ENCODE measurements at places on chromosomes 2 and 18. TPM values are rescaled to one million over a fixed set of nuclear protein-coding genes. Genes with fewer than 3 reads are reported as not detected.

DNA sequence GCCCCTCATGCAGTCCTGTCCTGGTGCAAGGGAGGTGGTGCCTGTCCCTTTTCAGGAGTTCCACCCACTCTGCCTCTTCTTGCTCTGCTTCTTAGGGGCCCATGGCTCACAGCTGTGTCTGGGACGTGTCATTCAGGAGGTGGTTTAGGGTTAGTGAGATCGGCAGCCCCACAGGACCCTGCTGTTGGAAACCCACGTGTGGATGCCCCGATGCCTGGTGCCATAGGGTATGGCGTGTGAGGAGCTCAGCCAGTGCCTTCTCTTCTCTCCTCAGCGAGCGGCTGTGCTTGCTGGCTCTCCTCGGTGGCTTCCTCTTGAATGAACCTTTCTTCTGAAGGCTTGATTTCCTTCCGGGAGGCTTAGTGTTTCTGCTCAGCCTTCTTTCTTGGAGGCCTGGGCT lies 55.2 kb downstream of the LDLRAD4 start:
- H3K36me3 ChIP-seq: peaks cover 16% of the 10 kb centered on the region
- H3K4me1 ChIP-seq: peaks cover 63% of the 10 kb centered on the region
- peak overlapping the region; percentile 79 for H3K4me3 ChIP-seq
- peak; percentile 25 for DNase-seq
- no peaks in the 10 kb centered on the region for H3K27me3 ChIP-seq

- no peak for DNase-seq
- H3K27ac ChIP-seq: no peak overlapping the region
- no peaks in the 10 kb centered on the region for H3K4me1 ChIP-seq
- no peak overlapping the region for H3K4me3 ChIP-seq
- H3K36me3 ChIP-seq: no peaks in the 10 kb centered on the region
Measured at GRCh38 chr2:231330311-231330710, 65.2 kb upstream of the B3GNT7 start.

DNA sequence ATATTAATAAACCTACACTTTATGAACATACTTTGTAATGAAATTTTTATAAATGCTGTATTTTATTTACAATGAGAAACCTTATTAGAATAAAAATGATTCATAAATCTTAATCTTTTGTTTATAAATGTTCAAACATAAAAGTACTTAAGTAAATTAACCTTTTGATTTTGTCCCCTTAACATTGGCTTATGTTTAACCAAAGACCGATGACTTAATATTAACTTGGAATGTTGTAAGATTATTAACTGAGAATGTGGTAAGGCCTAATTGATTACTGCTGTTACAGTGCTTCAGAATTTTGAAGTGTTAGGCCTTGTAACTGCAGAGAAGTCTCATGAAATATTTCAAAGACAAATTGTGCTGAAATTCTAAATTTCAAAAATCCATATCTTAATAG lies 5.7 kb downstream of the CPS1 start:
- no peaks in the 10 kb centered on the region for H3K4me1 ChIP-seq
- H3K27ac ChIP-seq: no peak overlapping the region
- no peaks in the 10 kb centered on the region for H3K27me3 ChIP-seq

GRCh38 chr2:104434318-104434792 lies 419.6 kb upstream of the POU3F3 start:
- no peaks in the 10 kb centered on the region for H3K36me3 ChIP-seq
- H3K27ac ChIP-seq: no peak overlapping the region
- DNase-seq: no peak
- peaks cover 8% of the 10 kb centered on the region for H3K4me1 ChIP-seq

GRCh38 chr2:238852206-238852869 lies 4.5 kb downstream of the TWIST2 start:
- H3K27me3 ChIP-seq: peaks cover 40% of the 10 kb centered on the region
- no peak overlapping the region for H3K27ac ChIP-seq
- H3K36me3 ChIP-seq: no peaks in the 10 kb centered on the region
- DNase-seq: no peak

- H3K4me3 ChIP-seq: no peak overlapping the region
- no peaks in the 10 kb centered on the region for H3K36me3 ChIP-seq
- no peak overlapping the region for H3K27ac ChIP-seq
- H3K4me1 ChIP-seq: peaks cover 6% of the 10 kb centered on the region
- H3K27me3 ChIP-seq: no peaks in the 10 kb centered on the region
Measured at GRCh38 chr2:11310212-11310611, 34.2 kb downstream of the ROCK2 start.

- H3K27ac ChIP-seq: no peak overlapping the region
- H3K27me3 ChIP-seq: peaks cover 5% of the 10 kb centered on the region
- DNase-seq: peak; percentile 8
- H3K36me3 ChIP-seq: no peaks in the 10 kb centered on the region
- peaks cover 9% of the 10 kb centered on the region for H3K4me1 ChIP-seq
Measured at GRCh38 chr2:160703648-160704585, 210.3 kb upstream of the RBMS1 start.

DNA sequence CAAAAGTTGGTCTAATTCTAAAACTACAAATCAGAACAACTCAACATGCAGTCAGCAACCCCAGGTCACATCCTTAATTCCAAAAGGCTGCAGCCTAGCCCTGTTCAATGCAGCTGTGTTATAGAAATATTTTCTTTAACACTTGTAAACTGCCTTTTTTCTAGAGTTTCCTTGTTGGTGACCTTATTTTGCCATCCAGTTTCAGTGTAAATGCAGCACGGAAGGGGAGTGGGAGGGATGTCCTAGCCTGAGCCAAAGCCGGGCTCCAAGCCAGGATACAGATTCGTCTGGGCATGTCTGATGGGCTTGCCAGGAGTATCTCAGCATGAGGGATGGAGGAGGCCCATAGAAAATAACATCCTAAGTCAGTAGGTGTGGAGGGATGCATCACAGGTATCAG lies 17.7 kb upstream of the SP3 start:
- H3K36me3 ChIP-seq: no peaks in the 10 kb centered on the region
- no peak overlapping the region for H3K27ac ChIP-seq
- H3K4me1 ChIP-seq: peaks cover 30% of the 10 kb centered on the region
- no peak overlapping the region for H3K4me3 ChIP-seq
- no peak for DNase-seq
- H3K27me3 ChIP-seq: no peaks in the 10 kb centered on the region

- DNase-seq: no peak
- H3K27ac ChIP-seq: no peak overlapping the region
Measured at GRCh38 chr2:180145163-180145562, 138.1 kb upstream of the CWC22 start.

- H3K27ac ChIP-seq: no peak overlapping the region
- no peaks in the 10 kb centered on the region for H3K4me1 ChIP-seq
- H3K27me3 ChIP-seq: no peaks in the 10 kb centered on the region
- no peak for DNase-seq
- H3K36me3 ChIP-seq: no peaks in the 10 kb centered on the region
Measured at GRCh38 chr18:2223849-2224248, 347.5 kb downstream of the METTL4 start.

The HAAO gene
- 0.86 TPM for total RNA-seq

The UGT1A5 gene
- total RNA-seq: not detected

GRCh38 chr2:16485251-16485650 lies 180.4 kb downstream of the CYRIA start:
- peaks cover 3% of the 10 kb centered on the region for H3K27me3 ChIP-seq
- no peak for DNase-seq
- H3K27ac ChIP-seq: no peak overlapping the region
- H3K4me1 ChIP-seq: no peaks in the 10 kb centered on the region
- H3K4me3 ChIP-seq: no peak overlapping the region

DNA sequence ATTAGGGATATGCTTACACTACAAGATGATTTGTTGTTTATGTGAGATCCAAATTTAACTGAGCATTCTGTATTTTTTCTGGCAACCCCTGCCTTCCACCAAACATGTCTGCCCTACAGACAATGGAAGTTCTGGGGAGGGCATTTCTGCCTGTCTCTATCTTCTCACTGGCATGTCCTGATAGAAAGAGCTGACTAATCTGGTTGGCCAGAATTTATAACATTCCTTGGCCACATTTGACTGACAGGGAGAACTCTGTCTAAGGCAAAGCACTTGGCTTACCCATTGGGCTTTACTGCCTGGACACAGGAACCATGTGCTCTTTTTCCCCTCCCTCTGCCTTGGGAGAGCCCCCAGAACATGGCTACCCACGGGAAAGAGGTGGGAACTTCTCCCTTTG lies 70.6 kb upstream of the TMEM178A start:
- no peaks in the 10 kb centered on the region for H3K27me3 ChIP-seq
- H3K4me1 ChIP-seq: no peaks in the 10 kb centered on the region
- no peaks in the 10 kb centered on the region for H3K36me3 ChIP-seq
- no peak for DNase-seq

The BMP10 gene
- total RNA-seq: not detected

DNA sequence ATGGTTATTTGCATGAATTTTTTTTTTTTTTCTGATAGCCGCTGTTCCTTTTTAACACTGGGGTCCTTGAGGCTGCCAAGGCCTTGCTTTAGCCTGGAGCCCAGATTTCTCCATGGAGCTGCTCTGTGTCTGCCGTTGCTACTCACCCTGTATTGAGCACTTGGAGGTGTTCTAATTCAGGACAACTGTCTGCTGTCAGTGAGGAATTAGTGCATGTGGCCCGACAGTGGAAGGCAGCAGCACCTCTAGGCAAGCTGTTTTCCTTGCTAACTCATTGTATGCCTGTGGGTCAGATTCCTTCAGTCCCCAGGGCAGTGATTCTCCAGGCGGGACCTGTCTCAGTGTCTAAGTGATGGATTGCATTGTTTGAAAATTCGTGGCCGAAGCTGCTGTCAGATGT lies 147.7 kb upstream of the DPP10 start:
- H3K27ac ChIP-seq: no peak overlapping the region
- H3K4me1 ChIP-seq: peaks cover 6% of the 10 kb centered on the region
- no peak overlapping the region for H3K4me3 ChIP-seq
- H3K27me3 ChIP-seq: peaks cover 4% of the 10 kb centered on the region
- DNase-seq: no peak
- H3K36me3 ChIP-seq: no peaks in the 10 kb centered on the region

- H3K27me3 ChIP-seq: peaks cover 12% of the 10 kb centered on the region
- H3K27ac ChIP-seq: no peak overlapping the region
- H3K36me3 ChIP-seq: no peaks in the 10 kb centered on the region
- no peak overlapping the region for H3K4me3 ChIP-seq
- no peaks in the 10 kb centered on the region for H3K4me1 ChIP-seq
Measured at GRCh38 chr18:25935356-25935755, 155.1 kb downstream of the SS18 start.

DNA sequence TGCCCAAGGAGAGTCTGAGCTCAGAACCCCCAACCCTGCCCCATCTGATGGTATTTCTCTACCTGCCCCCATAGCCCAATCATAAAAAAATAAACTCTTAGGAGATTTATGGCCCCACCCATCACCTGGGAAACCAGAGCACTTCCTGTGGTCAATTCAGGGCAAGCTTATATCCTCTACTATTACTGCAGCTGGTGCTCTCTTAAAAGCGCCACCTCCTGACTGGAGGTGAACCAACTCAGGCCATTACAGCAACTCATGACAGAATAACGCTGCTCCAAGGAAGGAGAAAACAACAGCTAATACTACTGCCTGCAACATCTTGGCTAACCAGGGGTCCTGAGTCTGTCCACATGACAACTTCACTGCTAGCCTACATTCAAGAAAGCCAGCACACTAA lies 195.7 kb downstream of the MTCL1 start:
- no peak overlapping the region for H3K27ac ChIP-seq
- no peaks in the 10 kb centered on the region for H3K4me1 ChIP-seq
- H3K27me3 ChIP-seq: peaks cover 13% of the 10 kb centered on the region
- H3K36me3 ChIP-seq: no peaks in the 10 kb centered on the region

DNA sequence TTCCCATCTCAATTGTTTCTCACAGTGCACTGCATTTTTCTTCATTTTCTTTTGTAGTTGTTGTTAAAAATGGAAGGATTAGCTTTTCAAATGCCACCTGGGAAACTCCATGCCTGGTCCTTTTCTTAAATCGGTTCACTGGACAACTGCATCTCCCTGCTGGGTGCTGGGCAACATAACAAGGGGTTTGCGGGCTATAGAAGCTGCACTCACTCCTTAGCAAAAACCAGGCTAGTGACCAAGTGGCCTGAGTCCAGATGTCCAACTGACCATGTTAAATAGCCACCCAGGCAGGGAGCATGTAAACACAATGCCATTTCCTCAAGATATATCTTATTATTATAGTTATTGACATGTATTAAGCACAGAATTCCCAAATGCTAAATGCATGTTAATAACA lies 264.9 kb downstream of the ICOS start:
- H3K4me3 ChIP-seq: no peak overlapping the region
- DNase-seq: no peak
- H3K27ac ChIP-seq: no peak overlapping the region
- H3K4me1 ChIP-seq: peaks cover 6% of the 10 kb centered on the region

The CCBE1 gene
- total RNA-seq: 0.02 TPM

- H3K27ac ChIP-seq: no peak overlapping the region
- no peak for DNase-seq
- H3K36me3 ChIP-seq: no peaks in the 10 kb centered on the region
- peaks cover 16% of the 10 kb centered on the region for H3K27me3 ChIP-seq
- H3K4me1 ChIP-seq: peaks cover 17% of the 10 kb centered on the region
Measured at GRCh38 chr2:172701250-172701649, 34.4 kb upstream of the RAPGEF4 start.

DNA sequence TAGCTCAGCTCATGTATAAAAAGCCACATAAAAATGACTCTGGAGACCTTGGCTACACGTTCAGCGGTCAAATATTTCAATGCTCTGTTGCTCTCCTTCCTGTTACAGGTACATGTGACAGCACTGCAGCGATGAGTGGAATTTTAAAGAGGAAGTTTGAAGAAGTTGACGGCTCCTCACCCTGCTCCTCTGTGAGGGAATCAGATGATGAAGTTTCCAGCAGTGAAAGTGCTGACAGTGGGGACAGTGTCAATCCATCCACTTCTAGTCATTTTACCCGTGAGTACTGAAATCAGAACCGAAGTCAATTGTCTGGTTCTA lies 125.4 kb downstream of the CSRNP3 start:
- H3K27me3 ChIP-seq: peaks cover 1% of the 10 kb centered on the region

The PPM1G gene
- 158 TPM for total RNA-seq

The TRIB2 gene
- total RNA-seq: 6.3 TPM

- no peak overlapping the region for H3K4me3 ChIP-seq
- no peak overlapping the region for H3K27ac ChIP-seq
- no peak for DNase-seq
- H3K4me1 ChIP-seq: no peaks in the 10 kb centered on the region
- H3K27me3 ChIP-seq: no peaks in the 10 kb centered on the region
- no peaks in the 10 kb centered on the region for H3K36me3 ChIP-seq
Measured at GRCh38 chr2:49035481-49035880, 118.8 kb downstream of the FSHR start.

GRCh38 chr2:98908931-98909316 lies 27.1 kb downstream of the CRACDL start:
- H3K27ac ChIP-seq: no peak overlapping the region
- H3K4me3 ChIP-seq: no peak overlapping the region
- peaks cover 26% of the 10 kb centered on the region for H3K4me1 ChIP-seq
- no peak for DNase-seq

The C2orf80 gene
- not detected for total RNA-seq

GRCh38 chr2:27291865-27292264 lies 9.6 kb downstream of the TRIM54 start:
- H3K4me3 ChIP-seq: no peak overlapping the region
- H3K4me1 ChIP-seq: no peaks in the 10 kb centered on the region
- H3K27me3 ChIP-seq: peaks cover 29% of the 10 kb centered on the region
- DNase-seq: no peak
- H3K27ac ChIP-seq: no peak overlapping the region

The CASP10 gene
- 15.7 TPM for total RNA-seq
